ENCODE measurements at places on chromosomes 16 and 17. TPM values are rescaled to one million over a fixed set of nuclear protein-coding genes. Genes with fewer than 3 reads are reported as not detected.

DNA sequence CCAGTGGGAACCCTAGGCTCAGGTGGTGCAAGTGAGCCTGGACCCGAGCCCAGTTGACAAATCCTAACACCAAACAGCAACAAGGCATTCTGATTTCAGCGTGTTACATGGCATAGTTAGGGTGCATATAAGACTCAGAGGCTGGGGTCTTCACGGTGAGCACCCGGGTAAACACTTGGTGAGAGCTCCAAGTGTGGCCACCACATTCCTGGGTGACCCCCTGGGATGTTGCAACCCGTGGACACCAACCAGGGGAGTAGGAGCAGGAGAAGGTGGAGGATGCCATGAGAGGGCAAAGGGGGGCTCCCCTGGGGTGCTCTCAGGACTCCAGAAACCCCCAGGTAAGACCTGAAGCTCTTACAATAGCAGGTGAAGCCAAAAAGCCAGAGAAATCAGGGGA is 69.9 kb upstream of the CDH5 start:
- peak; percentile 29 for DNase-seq

DNA sequence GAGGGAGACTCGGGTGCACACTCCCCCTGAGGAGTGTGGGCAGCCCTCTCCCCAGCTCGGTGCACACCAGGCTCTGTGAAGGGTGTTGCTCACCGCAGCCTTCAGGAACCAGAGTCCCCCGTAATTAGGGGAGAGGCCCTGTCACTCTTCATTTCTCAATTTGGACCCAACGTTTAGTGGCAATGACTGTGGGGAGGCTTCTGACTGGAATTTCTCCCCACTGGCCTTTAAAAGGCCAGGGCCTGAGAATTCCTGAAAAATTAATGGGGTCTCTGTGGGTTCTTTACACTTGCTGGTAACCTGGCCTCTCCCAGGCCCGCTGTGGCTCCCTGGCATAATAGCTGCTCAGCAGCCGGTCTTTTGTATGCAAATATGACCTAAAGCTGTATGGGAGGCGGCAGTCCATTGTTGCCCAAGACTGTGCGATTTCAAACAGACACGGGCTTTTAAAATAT is 209.7 kb downstream of the MSI2 start:
- no peak for DNase-seq

AIPL1 gene
- total RNA-seq, result not detected

GRCh38 chr16:339680-340079 is 12.8 kb downstream of the AXIN1 start:
- DNase-seq, result no peak

- DNase-seq, result no peak
Observed at GRCh38 chr16:56939801-56940200, 7.9 kb downstream of the HERPUD1 start.

- DNase-seq, result no peak
Observed at GRCh38 chr17:6940186-6940649, 55.6 kb upstream of the ALOX12 start.

GRCh38 chr17:39151943-39152818 is 744 bp upstream of the PLXDC1 start:
- no peak for DNase-seq

DNA sequence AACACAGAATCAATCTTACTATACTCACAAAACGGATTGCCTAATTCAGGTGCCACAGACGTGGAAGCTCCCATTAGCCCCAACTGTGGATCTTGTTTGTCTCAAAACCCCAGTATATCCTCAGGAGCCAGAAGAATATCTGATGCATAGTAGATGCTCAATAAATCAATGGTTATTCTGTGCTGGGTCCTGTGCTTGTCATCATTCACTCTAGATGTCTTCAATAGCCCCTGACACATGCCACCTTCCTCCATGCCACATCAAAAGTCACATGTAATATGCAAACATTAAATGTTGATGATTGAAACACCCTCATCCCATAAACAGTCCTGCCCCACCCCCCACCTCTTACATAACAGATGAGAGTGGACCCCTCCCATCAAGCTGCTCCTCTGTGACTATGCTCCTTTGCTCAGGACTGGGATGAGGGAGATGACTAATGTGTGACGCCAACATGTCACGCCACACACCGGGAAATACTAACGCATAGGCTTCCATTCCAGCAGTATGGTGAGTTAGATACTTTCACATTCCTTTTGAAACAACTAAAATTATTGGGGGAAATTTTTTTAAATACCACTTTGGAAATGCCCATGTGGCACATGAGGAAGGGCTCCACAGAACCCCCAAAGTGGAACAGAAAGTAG is 267.6 kb upstream of the SDK2 start:
- no peak for DNase-seq

GAS7 gene
- 19.5 TPM for total RNA-seq

DNA sequence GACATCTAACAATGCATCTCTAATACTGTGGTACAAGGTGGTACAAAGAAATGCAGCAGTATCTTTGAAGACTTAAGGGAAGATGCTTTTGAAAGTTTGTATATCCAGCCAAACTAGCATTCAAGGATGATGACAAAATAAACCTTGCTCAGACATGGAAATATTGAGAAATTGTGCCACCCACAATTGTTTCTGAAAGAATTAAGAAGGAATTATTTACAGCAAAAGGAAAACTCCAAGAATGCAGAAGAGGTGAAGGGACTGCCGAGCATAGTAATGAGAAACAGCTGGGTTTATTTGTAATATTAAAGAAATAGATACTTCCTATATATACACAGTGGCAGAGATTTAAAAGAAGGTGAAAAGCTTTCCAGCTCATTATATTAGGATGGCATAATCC is 29.5 kb downstream of the PMFBP1 start:
- no peak for DNase-seq

SLC12A3 gene
- 4.2 TPM for total RNA-seq

- no peak for DNase-seq
Observed at GRCh38 chr17:6924208-6924607, 71.6 kb upstream of the ALOX12 start.

DPEP3 gene
- total RNA-seq, result not detected

SDR42E2 gene
- total RNA-seq, result not detected

DNA sequence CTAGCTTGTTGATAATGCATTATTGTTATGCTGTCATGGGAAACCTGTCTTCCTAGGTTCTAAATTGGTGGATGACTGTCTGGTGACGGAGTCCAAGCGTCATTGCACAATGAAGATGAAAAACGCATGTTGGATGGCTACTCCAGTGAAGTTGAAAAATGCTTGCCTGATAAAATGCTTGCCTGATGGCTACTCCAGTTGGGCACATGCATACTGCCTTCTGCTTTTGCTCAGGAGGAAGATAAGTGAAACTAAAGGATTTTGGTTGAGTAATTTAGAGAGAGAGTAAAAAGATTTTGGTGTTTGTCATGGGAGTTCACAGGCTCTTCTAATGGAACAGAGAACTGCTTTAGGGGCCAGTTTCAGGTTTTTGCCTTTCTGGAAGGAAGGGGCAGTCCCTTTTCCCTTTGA is 118.6 kb downstream of the PRKCA start:
- DNase-seq, result no peak

GRCh38 chr16:84544031-84544773 is 39.7 kb upstream of the MEAK7 start:
- no peak for DNase-seq

FBXL16 gene
- total RNA-seq, result 4.3 TPM

- DNase-seq, result no peak
Observed at GRCh38 chr17:44077595-44077909, 7.0 kb downstream of the G6PC3 start.

GRCh38 chr16:89023621-89024511 is 46.9 kb upstream of the CBFA2T3 start:
- no peak for DNase-seq

HIGD1B gene
- not detected for total RNA-seq

DNA sequence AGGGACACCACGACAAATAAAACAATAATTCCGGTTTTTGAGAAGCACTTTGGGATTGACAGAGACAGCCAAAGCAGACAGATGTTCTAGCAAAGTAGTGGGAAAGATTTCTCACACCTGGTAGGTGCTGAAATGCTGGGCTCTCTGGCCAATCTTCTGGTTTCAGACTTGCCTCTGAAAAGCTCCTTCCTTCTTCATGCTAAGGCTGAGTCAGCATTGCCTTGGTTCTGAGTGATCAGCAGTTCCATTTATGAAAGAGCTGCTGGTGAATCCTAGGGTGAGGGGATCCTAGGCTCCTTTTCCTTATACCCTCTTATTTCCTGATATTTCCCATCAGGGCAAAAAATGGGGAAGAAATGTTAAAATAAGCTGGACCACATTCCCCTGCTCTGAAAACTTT is 268.7 kb upstream of the SALL1 start:
- DNase-seq, result no peak

Data from type B pancreatic cell (in vitro differentiated cells).